T-helper 9 cell (primary cell): ENCODE measurements at places on chromosomes 1 and 21.

DNA sequence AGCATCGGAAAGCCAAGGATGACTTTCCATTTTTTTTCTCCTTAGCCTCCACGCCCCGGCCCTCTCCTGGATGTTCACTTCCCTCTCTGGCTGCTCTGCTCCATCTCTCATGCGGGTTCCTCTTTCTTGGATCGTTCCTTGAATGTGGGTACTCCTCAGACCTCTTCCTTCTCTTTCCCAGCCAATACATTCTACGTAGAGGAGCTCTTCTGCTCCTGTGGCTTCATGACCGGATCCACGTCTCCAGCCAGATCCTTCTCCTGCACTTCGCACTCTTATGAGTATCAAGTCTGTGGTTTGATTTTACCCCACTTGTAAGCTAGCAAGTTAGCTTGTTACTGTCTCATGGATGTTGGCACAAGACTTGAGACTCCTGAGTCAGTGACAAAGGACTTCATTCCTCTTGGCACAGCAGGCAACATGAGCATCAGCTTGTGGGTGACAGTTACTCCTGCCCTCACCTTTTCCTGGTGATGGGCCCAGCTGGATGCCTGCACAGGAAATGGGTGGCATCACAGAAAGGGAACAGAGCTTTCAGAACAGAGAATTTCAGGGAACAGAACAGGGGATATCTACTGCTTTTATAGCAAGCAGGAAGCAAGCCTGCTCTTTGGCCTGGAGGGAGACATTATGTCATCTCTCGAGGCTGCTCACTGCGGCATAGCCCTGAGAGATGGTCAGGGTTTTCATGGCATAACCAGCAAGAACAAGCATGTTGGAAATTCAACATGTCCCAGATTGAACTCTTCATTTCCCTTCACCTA lies 100.1 kb upstream of the KIF26B start:
- DNase-seq, result no peak

DNA sequence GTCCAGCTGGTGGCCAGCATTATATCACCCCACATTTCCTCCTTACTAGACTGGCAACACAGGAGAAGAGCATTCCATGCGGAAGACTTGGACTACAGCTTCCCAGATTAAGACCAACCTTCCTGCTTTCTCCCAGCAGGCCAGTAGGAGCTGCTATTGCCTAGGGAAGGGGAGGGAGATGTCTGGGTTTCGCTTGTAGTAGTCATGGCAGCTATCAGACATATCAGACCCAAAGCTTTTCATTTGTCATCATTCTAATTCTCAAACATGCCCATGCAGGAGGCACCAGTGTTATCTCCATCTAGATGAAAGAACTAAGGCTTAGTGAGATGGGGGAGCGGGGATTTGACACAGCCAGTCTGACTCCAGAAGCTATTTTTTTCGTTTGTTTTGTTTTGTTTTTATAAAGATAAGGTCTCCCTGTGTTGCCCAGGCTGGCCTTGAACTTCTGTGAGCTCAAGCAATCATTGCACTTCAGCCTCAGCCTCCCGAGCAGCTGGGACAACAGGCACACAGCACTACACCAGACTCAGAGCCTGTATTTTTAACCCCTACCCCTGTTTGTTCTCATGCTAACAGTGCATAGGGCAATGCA lies 4.5 kb downstream of the PLA2G2A start:
- DNase-seq, result no peak

DNA sequence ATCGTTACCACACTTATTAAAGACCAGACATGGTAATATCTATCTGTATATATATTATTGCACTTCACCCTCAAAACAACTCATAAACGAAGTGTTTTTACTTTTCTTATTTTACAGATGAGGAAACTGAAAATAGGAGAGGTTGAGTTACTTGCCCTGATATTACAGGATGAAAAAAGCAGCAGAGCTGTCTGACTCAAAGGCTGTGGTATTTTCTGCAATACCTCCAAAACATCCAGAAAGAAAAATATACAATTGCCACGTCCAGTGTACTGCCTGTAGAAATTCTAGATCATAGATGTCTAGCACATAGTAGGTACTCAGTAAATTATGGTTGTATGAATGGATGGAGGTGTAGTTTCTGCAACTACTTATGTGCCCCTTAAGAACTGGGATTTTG lies 5.2 kb upstream of the TARBP1 start:
- no peak for DNase-seq

GRCh38 chr1:87061742-87062156 lies 147.3 kb downstream of the HS2ST1 start:
- DNase-seq, result no peak

DNA sequence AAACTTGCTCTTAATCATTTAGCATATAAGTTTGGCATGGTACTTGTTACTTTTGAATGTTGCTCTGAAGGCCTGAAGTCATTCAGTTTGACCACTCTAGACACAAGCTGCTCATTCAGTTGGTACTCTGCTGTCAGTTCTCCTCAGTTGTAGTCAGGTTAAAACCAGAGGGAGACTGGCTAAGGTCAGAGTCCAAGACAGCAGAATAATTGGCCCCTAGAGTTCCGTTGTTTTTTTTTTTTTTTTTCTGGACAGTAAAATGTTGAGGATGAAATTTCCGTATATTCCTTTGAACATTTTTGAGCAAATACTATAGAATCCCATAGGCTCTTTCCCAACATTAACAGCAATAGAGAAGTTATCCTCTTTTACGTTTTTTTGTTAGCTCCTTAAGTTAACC lies 9.4 kb downstream of the ZBTB40 start:
- DNase-seq, result no peak

DNA sequence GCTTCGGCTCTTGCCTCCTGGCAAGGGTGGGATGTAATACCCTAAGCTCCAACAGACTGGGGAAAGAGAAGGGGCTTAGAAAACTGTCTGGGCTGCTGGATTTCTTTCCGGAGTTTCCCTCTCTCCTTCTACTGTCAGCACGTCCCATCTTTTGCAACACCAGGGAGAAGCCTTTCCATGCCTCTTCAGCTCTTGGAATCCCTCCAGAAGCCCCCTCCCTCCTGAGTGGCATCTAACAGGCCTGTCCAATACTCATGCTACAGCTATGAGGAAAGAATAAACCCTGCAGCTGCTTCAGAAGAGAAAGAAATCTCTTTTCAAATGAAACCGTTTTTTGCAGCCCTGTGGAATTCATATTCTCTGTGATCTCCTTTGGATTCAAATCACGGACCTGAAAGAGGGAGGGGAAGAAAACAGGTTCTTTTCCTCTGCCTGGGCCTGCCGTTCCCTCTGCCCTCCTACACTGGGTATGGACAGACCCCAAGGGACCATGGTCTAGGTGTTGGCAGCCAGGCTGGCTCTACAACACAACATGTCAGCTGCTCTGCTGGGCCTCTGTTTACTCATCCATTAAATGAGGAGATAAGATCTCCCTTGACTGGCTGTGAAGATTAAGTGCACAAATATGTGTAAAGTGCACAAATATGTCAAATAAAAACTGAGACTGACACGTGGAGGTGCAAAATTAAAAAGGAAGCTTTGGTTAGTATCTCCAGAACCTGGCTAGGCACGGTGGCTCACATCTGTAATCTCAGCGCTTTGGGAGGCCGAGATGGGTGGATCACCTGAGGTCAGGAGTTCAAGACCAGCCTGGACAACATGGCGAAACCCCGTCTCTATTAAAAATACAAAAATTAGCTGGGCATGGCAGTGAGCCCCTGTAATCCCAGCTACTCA lies 6.0 kb upstream of the CAPN2 start:
- DNase-seq, result no peak

DNA sequence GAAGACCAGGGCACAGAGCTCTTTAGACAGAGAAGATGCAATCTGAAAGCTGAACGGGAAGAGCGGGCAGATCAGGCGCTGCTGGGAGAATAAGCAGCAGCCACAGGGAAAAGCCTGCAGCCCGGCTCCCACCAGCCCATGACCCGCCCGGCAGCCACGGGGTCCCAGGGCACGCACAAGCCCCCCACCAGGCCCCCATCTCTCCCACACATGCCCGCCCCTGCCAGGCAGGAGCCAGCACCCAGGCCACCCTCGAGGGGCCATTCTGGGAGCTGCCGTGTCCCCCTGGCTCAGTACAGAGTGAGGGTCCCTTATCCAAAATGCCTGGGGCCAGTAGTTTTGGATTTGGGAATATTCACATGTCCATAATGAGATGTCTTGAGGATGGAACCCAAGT lies 16.3 kb downstream of the SLC19A1 start:
- DNase-seq, result no peak

DNA sequence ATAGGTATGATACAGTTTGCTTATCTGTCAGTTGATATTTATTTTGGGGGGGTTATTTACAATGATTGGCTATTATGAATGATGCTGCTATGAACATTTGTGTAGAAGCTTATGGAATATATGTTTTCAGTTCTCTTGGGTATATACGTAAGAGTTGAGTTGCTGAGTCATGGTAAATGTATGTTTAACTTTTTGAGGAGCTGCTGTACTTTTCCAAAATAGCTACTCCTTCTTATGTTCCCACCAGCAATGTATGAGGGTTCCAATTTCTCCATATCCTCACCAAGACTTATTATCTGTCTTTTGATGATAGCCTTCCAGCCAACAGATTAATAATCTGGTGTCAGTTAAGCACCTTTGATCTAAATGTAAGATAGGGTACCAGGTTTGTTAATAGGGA lies 11.9 kb downstream of the SOAT1 start:
- DNase-seq, result no peak

DNA sequence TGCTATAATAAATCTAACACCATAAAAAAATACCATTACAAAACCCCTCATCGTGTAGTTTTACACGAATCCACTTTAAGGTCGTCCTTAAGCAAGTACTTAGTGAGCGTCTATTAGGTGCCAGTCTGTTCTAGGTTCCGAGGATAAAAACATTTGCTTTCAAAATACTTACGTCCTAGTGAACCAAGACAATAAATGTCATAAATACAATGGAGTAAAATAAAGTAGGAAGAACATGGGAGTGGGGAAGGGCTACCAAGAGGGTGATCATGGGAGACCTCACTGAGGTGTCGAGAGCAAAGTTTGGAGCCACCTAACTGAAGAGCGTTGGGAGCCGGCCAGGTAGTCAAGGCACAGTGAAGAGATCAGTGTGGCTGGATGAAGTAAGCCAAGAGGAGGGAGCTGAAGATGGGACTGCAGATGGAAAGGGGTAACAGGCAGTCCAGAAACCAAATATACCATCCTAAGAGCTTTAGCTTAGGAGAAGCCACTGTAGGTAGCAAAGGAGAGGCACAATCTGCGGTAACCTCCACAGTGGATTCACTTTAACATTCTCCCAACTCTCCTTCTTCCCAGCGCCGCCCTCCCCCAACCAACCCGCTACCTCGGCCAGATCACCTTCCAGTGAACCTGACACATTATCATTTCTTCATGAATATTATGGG lies 684 bp downstream of the LTN1 start:
- DNase-seq, result no peak

DNA sequence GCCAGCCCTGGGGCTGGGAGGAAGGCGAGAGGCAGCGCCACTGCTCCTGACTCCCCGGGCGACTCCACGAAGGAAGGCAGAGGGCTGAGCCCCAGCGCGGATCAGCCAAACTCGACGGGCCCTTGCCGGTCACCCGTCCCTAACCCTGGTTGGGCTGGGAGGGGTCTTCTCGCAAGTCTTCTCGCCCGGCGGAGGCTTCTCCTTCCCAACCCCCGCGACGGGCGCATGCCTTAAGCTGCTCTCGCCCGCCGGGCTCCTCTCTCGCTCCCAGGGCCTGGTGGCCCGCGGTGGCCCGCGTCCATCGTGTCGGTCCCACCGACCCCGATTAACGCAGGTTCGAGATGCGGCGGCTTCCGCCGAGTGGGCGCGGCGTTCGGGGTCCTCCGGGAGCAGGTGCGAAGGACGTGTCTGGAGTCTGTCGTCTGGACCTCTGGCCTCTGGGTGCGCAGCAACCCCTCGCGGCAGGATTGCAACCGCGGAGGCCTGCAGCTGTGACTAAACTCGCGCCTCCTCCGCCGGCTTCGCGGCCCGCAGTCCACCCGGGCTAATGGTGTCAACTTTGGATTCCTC lies 29.0 kb upstream of the PPM1J start:
- no peak for DNase-seq

DNA sequence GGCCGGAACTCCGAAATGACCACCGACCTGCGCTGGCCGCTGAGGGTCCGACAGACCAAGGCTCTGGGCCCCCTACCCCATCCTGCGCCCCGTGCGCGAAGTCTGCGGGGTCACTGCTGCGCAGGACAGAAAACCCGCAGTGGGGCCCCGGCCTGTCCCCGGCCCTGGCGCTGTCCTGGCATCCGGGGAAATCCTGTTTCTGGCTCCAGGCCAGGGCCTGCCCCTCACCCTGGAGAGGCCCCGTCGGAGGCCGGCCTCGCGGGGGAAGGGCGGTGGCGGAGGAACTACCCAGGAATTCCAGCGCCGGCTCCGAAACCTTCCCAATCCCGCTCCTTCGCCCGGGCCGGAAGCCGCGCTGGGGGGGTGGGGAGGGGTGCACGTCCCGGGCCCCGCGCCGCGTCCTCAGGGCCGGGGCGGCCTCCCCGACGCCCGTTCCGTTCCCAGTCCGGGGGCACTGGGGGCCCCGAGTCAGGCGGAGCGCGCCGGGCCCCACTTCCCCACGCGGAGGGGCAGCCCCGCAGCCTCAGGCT lies 77.0 kb downstream of the MORN1 start:
- DNase-seq, result no peak

DNA sequence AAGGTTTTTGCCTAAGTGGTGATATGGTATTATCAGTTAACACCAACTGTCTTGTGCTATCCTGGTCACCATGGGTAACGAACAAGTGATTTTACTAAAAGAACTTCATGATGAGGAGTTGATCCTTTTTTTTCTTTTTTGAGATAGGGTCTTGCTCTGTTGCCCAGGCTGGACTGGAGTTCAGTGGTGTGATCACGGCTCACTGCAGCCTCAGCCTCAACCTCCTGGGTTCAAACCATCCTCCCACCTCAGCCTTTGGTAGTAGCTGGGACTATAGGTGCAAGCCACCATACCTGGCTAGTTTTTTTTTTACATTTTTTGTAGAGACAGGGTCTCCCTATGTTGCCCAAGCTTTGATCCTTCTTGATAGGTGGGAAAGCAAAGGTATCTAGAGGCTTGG lies 5.1 kb downstream of the METTL13 start:
- DNase-seq, result no peak

- no peak for DNase-seq
These were observed 87.7 kb upstream of the POU3F1 start for GRCh38 chr1:38134294-38134755.

DNA sequence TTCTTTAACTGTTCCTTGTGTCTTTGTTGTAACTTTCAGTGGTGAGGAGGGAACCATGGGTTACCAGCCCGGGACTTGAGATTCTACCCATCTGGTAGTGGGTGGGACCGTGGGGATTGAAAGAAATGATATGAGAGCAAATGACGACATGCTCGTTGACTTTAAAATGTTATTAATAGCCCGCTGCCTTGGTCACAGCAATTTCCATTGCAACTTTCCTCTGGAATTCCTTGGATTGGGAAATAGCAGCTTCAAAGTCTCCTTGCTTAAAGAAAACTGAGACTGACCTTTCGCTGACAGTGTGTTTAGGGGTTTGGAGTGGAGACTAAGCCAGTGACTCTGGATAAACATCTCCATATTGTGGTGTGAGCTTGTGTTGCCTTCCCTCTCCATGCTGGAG lies 44.2 kb upstream of the MARK1 start:
- no peak for DNase-seq
